Peyer's patch (tissue), 4 donors: ENCODE measurements at places on chromosomes 1 and 21. TPM values are rescaled to one million over a fixed set of nuclear protein-coding genes. Genes with fewer than 3 reads are reported as not detected.
A peak's percentile ranks its signal among the peaks of the same experiment; 100 is the strongest.

- H3K27ac ChIP-seq: no peak overlapping the region
- no peak overlapping the region for H3K4me3 ChIP-seq
- no peaks in the 10 kb centered on the region for H3K36me3 ChIP-seq
- H3K27me3 ChIP-seq: no peaks in the 10 kb centered on the region
- no peaks in the 10 kb centered on the region for H3K4me1 ChIP-seq
Observed at GRCh38 chr1:176540428-176540827, 77.5 kb downstream of the PAPPA2 start.

- H3K27ac ChIP-seq: no peak overlapping the region
- H3K27me3 ChIP-seq: no peaks in the 10 kb centered on the region
- no peaks in the 10 kb centered on the region for H3K36me3 ChIP-seq
- DNase-seq: no peak
- H3K4me1 ChIP-seq: no peaks in the 10 kb centered on the region
Observed at GRCh38 chr1:161691846-161692245, 15.2 kb upstream of the FCRLA start.

GRCh38 chr21:15442743-15443469 is 286.9 kb upstream of the USP25 start:
- H3K4me3 ChIP-seq: no peak overlapping the region
- H3K4me1 ChIP-seq: no peaks in the 10 kb centered on the region
- no peak for DNase-seq
- H3K27me3 ChIP-seq: no peaks in the 10 kb centered on the region
- no peaks in the 10 kb centered on the region for H3K36me3 ChIP-seq

DNA sequence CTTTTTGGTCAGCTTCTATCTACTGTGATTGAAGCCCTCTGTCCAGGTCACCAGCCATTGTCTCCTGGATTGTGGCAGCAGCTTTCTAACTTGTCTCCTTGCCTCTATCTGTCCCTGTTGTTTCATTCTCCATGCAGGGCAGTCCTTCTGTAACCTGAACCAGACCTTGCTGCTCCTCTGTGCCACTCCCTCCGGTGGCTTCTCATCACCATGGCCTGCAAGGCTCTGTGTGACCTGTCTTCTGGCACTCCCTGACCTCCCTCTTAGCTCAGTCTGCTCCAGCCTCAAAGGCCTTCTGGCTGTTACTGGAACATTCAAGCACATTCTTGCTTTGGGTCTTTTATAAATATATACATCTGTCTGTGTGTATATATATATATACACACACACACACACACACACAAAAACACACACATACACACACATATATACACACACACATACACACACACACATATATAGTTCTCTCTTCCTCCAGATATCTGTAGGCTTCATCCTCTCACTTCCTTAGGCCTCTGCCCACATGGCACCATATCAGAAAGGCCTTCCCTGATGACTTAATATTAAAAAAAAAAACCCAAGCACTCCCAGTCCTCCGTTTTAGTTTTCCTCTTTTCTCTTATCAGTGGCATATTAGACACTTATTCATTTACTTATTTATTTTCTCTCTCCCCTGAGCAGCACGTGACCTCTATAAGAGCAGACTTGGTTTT is 21.2 kb upstream of the JUN start:
- H3K27ac ChIP-seq: peak overlapping the region; percentile 24
- H3K27me3 ChIP-seq: no peaks in the 10 kb centered on the region
- peaks cover 10% of the 10 kb centered on the region for H3K4me1 ChIP-seq

GRCh38 chr1:21322681-21323016 is 32.4 kb upstream of the ECE1 start:
- H3K36me3 ChIP-seq: no peaks in the 10 kb centered on the region
- peaks cover 86% of the 10 kb centered on the region for H3K4me1 ChIP-seq
- DNase-seq: no peak
- no peak overlapping the region for H3K4me3 ChIP-seq
- no peaks in the 10 kb centered on the region for H3K27me3 ChIP-seq

GRCh38 chr1:70042090-70042731 is 163.2 kb downstream of the LRRC40 start:
- no peaks in the 10 kb centered on the region for H3K36me3 ChIP-seq
- no peak overlapping the region for H3K27ac ChIP-seq
- no peak overlapping the region for H3K4me3 ChIP-seq
- H3K27me3 ChIP-seq: no peaks in the 10 kb centered on the region
- DNase-seq: no peak
- H3K4me1 ChIP-seq: no peaks in the 10 kb centered on the region

Gene LRRC7
- total RNA-seq: 1.7 TPM

Gene CFHR3
- total RNA-seq: not detected
